ENCODE measurements at places on chromosomes 16 and 17.

GRCh38 chr17:78337244-78338109 is 22.4 kb downstream of the SOCS3 start:
- no peak for DNase-seq

DNA sequence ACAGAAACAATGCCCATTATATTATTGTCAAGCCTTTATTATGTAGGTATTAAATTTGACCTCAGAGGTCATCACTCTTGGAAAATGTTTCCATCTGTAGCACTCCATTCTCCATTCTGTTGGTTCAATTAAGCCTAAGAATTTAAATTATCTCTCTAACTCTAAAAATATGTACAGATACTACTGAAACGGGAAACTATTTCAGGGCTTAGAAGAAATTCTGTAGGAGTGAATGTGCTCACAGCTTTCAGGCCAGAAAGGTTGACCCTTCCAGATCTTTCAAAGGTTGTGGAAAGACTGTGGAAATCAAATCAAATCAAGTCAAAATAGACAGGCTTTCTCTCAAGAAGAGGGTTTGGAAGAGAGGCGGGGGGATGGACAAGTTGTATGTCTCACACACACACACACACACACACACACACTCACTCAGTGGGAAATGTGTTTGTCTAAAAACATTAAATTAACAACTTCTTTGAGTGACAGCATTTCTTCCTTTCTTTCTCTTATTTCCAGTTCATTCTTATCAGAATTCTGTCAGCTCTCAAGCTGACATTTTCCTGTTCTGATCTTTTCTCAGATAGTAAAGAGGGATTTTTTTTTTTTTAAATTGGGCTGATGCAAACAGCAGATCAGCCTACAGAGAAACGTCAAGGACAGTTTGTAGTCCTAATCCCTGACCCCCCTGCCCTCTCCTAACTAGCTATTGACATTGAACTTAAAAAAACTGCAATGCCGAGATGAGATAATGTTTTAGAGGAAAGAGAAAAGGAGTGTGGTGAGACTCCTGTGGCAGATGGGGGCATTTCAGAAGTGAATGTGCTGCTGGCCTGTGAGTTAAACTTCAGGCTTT is 139.0 kb upstream of the ZFHX3 start:
- DNase-seq = no peak

GRCh38 chr16:47777220-47777619 is 316.1 kb downstream of the PHKB start:
- no peak for DNase-seq

- DNase-seq = no peak
Measured at GRCh38 chr16:48535831-48536613, 74.0 kb downstream of the N4BP1 start.

GRCh38 chr16:1640261-1640941 is 28.2 kb downstream of the CRAMP1 start:
- DNase-seq = no peak

GRCh38 chr16:83609178-83609577 is 198.6 kb upstream of the HSBP1 start:
- DNase-seq = no peak

DNA sequence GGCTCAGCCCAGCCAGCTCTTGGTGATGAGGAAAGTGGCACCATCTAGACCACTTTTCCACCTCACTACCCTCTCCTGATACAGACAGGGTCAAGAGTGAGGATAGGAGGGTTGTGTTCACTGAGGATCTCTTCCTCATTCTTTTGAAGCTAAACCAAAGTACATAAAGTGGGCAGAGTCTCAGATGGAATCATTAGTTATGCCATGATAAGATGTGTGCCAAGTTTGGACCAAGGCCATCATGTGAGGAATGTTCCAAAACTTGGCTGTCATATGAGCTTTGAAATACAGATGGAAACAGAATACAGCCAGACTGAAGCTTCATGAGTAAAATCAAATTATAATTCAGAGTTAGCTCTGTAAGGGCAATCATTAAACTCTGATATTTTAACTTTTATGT is 37.2 kb downstream of the ACSM1 start:
- no peak for DNase-seq

GRCh38 chr16:9425236-9425635 is 333.8 kb downstream of the HAPSTR1 start:
- no peak for DNase-seq

GRCh38 chr17:70478902-70479301 is 309.6 kb downstream of the KCNJ2 start:
- no peak for DNase-seq

- no peak for DNase-seq
Measured at GRCh38 chr17:55770196-55770870, 19.5 kb downstream of the PCTP start.

DNA sequence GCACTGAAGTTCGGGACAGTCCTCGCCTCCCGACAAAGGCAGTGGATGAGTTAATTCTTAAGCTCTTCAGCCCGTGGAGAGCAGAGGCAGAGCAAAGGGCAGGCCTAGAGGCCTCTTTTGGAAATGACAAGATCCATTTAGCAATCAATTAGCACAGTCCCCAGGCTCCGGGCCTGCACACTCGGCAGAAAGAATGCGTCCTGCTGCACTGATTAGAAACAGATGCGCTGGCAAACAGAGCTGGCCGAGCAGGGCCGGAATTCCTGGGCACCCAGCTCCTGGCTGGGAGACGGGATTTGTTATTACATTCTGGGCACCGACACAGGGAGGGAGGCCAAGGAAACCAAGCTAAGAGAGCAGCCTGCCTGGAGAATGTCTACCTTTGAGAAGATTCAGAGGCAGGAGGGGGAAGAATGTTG is 162.9 kb downstream of the COPRS start:
- peak; percentile 29 for DNase-seq

DNA sequence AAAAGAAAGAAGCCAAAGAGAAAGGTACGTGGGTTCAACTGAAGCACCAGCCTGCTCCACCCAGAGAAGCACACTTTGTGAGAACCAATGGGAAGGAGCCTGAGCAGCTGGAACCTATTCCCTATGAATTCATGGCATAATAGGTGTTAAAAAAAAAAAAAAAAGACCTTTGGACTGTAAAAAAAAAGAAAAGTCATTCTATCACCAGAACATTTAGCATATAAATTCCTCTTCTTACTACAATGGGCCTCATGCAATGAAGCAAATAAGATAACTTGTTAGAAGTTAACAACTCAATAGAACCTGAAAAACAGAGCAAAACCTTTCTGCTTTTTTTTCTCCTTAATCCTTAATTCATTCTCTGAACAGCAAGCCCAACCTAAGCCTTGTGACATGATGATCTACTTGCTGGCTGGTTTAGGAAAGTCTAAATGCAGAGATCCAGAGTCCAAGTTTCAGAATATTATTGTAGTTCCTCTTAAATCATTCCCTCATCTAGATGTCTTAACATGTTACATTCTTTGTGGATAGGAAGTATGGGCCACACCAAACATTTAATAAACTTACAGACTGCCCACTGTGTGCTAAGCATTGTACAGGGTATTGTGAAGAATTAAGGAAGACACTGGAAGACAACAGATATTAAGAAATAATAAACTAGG is 45.4 kb downstream of the BRCA1 start:
- no peak for DNase-seq

Data from right renal pelvis (tissue), 4 donors.